ENCODE measurements at places on chromosomes 5 and 9.
A peak's percentile ranks its signal among the peaks of the same experiment; 100 is the strongest.

DNA sequence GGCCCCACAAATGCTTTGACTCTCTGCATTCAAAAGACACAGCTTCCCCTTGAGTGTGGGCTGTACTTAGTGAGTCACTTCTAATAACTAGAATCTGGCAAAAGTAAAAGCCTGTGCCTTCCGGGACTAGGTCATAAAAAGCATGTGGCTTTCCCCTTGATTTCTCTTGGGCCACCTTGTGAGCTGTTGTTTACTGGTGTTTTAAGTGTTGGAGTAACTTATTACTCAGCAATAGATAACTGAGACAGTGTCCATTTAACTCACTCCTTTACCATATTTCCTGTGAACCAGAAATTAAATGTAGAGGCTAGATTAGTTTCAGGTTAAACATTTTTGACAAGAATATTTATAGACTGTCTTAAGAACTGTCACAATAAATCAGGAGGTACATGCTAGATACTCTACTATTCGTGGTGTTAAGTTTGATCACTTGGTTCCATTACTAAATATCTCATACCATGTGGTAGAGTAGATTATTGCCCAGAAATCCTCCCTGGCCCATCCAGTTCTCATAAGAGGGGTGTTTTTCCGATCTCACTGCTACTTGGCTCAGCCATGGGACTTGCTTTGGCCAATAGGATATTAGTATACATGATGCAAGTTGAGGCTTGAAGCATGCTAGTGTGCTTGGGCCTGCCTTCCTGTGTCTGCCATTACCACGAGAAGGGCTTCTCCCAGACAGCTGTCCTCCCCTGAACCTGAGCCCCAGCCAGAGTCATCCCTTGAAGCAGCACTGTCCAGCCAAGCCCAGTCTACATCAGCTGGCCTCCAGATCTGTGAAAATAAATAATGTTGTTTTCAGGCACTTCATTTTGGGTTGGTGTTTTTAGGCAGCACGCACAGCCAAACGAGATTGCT, 10.4 kb upstream of the CMBL start:
- no peak for DNase-seq

- DNase-seq = no peak
These were observed 380.8 kb downstream of the SPATA31D1 start for GRCh38 chr9:82369251-82369945.

DNA sequence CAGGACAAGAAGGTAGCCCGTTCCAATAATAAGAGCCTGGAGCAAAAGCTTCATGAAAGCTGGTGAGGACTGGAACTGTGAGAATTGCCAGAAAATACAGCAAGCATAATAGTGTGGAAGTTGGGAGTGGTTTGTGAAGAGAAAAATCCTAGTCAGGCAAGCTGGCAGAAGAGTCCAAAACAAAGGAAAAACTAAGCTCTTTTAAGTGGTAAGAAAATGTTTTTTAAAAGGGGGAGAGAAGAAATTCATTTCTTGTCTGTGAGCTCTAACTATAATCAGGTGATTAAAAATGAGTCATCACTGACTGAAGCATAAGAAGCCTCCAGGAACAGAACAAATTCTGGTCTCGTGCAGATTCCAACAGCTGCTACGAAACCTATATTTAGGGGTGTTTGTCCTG, 102.6 kb downstream of the CAAP1 start:
- no peak for DNase-seq

GRCh38 chr9:130927995-130928900, 10.8 kb downstream of the FIBCD1 start:
- DNase-seq = peak; percentile 72

DNA sequence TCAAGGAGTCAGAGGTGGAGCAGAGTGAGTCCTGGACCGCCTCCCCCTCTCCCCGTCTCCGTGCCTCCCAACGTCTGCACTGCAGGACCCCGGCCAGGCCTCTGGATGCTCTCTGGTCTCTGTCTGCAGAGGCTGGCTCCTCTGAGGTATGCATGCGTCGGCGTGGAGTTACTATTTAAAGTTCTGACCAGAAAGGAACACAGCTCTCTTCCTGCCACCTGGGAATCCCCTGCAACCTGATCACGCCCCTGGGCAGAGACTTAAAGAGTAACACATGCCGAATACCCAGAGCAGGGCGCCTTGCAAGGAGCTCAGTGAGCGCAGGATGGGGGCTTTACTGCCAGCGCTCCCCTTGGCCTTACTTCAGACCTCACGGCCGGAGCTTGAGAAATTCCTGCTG, 16.0 kb downstream of the ANXA6 start:
- DNase-seq = no peak

Data from SK-MEL-5 (cell line).